ENCODE measurements at places on chromosomes 12 and 14.

GRCh38 chr12:62784576-62784975 lies 150.4 kb downstream of the PPM1H start:
- no peak for DNase-seq

DNA sequence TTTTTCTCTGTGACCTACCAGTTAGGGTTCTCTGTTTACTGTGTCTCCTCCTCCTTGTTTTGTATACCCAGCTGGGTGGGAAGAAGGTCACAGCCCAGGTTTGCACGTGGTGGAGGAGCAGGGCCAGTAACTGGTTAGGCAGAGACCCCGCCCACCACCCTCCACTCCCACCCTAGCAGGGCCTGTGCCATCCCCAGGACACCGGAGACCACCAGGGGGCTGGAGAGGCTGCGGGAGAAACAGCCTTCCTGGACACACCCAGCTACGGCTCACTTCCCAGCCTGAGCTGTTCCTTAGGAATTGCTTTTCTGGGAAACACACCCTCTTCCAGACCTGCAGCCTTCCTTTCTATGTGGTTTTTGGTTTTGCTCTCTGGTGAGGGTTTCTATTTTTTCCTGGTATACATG lies 21.1 kb downstream of the BDKRB2 start:
- no peak for DNase-seq

DNA sequence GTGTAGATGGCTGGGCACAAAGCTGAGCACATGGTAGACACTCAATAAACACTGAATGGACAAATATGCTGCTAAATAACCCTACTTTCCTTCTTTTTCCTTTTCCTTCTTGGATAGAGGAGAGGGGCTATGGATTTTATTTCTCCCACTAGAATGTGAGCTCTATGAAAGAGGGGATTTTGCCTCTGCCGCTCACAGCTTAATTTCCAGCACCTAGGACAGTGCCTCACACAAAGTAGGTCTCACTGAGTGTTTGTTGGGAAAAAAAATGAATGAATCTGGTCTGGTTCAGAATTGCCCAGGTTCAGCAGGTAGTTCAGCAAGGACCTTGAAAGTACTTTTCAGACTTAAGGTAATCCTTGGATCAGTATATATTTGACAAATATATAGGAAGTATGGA lies 65.5 kb downstream of the WSCD2 start:
- DNase-seq, result no peak

DNA sequence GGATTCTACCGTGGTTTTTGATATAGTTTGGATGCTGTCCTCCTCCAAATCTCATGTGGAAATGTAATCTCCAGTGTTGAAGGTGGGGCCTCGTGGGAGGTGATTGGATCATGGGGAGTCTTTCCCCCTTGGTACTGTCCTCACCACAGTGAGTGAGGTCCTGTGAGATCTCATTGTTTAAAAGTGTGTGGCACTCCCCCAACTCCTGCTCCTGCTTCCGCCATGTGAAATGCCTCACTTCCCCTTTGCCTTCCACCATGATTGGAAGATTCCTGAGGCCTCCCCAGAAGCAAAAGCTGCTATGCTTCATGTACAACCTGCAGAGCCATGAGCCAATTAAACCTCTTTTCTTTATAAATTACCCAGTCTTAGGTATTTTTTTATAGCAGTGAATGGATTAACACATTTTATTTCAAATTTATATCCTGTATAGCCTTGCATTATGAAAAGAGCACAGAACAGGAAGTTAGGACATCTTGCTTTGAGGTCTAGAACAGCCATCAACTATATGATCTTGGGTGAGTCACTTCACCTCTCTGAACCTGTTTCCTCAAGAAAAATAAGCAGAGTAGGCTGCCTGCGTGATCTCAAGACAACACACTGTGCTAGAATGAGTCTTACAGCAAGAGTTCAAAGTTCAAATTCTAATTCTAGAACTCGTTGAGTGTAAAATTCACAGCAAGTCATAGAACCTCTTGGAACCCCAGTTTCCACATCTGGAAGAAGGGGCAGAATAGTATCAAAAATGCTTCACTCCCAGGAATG lies 160.9 kb upstream of the EEA1 start:
- DNase-seq, result peak; percentile 4

DNA sequence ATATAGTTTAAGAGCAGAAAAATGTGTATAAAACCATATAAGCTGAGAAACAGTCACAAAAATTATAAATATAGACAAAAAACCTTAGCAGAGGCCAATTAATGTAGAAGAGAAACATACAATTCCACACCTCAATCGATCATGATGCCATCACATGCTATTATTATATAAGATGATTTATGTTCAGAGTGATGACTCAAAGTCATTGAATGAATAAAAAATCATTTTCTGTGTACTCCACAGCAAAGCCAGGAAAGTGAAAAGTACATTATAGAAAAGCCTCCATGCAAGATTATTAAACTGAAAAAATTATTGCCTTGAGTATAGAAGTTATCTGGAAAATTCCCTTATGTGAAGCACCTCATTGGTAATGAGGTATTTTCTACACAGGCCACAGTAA lies 229.2 kb upstream of the PPFIA2 start:
- DNase-seq, result no peak

GRCh38 chr12:132710043-132710404 lies 618 bp upstream of the PGAM5 start:
- DNase-seq, result no peak

GRCh38 chr12:130196827-130197226 lies 34.6 kb downstream of the FZD10 start:
- DNase-seq, result no peak

GRCh38 chr14:33704481-33704880 lies 246.4 kb downstream of the EGLN3 start:
- no peak for DNase-seq

DNA sequence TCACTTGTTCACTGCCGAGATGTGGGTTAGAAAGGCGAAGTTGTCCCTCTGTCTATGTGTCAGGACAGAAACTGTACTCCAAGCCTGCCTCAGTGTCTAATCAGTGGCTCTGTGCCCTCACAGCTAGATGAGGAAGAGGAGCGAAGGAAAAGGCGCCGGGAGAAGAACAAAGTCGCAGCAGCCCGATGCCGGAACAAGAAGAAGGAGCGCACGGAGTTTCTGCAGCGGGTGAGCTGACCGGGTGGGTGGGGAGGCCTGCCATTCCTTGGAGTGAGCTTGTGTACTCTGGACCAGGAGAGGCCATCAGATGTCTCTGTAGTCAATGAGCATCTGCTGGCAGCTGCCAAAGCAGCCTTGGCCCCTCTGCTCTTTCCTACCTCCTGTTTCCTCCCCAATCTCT lies 33.5 kb downstream of the JDP2 start:
- DNase-seq, result no peak

- no peak for DNase-seq
These were observed at the start of gene IAPP for GRCh38 chr12:21372602-21373001. IAPP (plus strand) TSS chr12:21372902; CDS start chr12:21373352, 450 bp downstream.

- peak; percentile 35 for DNase-seq
These were observed 678 bp downstream of the MDM1 start for GRCh38 chr12:68331500-68331868.

DNA sequence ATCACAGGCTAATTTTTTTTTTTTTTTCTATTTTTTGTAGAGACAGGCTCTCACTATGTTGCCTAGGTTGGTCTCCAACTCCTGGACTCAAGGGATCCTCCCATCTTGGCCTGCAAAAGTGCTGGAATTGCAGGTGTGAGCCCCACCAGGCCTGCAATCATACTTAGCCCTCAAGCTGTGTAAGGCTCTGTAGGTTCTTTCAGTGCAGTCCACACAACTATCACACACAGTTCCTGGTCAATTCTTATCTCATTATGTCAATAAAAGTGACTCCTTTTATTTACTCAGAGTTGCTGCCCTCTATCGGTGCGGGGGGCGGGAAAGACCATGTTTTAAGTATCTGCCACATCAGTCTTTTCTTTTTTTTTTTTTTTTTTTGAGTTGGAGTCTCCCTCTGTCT lies 29.0 kb downstream of the SLC2A3 start:
- DNase-seq, result peak; percentile 93

GRCh38 chr14:70005281-70005805 lies 126.1 kb downstream of the SMOC1 start:
- DNase-seq, result no peak

- no peak for DNase-seq
These were observed 61.0 kb downstream of the AMN start for GRCh38 chr14:102983496-102983895.

- DNase-seq, result no peak
These were observed 214.2 kb downstream of the PPM1H start for GRCh38 chr12:62720661-62721330.
